ENCODE measurements at places on chromosomes 11 and 22. TPM values are rescaled to one million over a fixed set of nuclear protein-coding genes. Genes with fewer than 3 reads are reported as not detected.

CNIH2 gene
- 3.3 TPM for polyA plus RNA-seq

SLC22A9 gene
- polyA plus RNA-seq, result not detected

CLMP gene
- 2.1 TPM for polyA plus RNA-seq

CHRDL2 gene
- not detected for polyA plus RNA-seq

All from cardiac muscle cell (in vitro differentiated cells and primary cell).